GM04504 (cell line): ENCODE measurements at places on chromosomes 6 and 20.

GRCh38 chr6:169913096-169913638, 161.7 kb downstream of the ERMARD start:
- no peak for DNase-seq

DNA sequence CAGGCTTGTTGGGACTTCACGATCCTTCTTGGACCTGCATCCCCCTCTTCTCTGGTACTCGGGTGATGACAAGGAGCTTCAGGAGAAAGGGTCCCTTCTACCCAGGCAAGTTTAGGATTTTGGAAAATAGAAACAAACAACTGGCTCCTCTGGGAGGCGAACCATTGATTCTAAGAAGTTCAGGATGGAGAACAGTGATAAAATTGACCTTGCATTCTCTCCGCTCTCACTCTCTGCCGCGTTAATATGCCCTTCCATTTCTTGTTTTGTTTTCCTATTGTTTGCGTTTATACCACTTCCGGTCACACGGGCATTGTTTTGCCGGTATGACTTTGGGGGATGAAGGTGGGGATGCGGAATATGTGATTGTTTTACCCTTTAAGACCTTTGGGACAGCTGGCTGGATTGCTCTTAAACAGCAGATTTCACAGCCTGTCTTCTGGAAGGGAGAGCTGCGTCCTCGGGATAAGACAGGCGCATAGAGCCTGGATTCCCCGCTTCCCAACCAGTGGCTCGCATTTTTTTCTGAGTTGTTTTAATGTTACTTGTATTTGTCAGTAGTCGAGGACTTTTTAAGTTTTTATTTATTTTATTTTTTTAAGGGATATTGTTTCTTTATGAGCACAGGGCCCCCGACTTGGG, 144.3 kb upstream of the ZNF184 start:
- no peak for DNase-seq

DNA sequence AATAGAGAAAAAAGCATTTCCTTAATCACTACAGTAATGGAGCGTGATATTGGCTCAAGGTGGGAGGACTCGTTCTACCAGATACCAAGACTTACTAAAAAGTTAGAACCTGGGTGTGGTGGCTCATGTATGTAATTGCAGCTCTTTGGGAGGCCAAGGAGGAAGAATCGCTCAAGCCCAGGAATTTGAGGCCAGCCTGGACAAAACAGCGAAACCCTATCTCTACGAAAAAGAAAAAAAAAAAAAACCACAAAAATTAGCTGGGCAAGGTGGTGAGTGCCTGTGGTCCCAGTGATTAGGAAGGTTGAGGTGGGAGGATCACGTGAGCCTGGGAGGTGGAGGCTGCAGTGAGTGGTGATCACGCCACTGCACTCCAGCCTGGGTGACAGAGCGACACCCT, 24.0 kb upstream of the ATRN start:
- DNase-seq: no peak

GRCh38 chr6:43627008-43627825, 1.8 kb downstream of the GTPBP2 start:
- DNase-seq: peak; percentile 95

- DNase-seq: no peak
Measured at GRCh38 chr6:16511723-16512489, 249.4 kb downstream of the ATXN1 start.

GRCh38 chr20:45229264-45230056, 8.3 kb downstream of the SEMG2 start:
- no peak for DNase-seq

GRCh38 chr6:160735523-160735922, 33.5 kb downstream of the PLG start:
- DNase-seq: no peak
